ENCODE measurements at places on chromosomes 3 and 15.

GRCh38 chr3:123194552-123194951 lies 7.2 kb upstream of the SEC22A start:
- DNase-seq = no peak

DNA sequence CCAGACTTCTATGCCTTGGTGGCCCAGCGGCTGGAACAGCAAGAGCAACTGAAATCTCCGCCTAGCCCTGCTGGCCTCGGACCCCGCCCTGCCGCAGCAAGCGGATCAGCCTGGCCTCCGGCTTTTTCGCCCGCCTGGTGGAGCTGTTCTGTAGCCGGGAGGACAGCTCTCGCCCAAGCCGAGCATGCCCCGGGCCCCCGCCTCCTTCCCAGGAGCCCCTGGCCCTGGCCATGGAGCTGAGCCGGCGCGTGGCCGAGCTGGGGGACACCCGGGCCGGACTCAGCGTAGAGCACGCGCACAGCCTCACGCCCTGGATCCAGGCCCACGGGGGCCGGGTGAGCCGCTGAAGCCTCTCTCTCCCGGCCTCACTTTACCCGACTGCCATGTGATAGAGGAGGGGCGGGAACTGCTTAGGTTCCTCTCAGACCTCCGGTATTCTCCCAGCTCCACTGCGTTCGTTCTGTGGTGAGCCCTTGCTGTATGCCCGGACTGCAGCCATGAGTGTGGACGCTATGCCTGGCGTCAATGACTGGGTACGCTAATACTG lies 24.1 kb upstream of the MRPL3 start:
- peak; percentile 26 for DNase-seq

GRCh38 chr3:187927565-187927964 lies 182.3 kb upstream of the BCL6 start:
- no peak for DNase-seq

DNA sequence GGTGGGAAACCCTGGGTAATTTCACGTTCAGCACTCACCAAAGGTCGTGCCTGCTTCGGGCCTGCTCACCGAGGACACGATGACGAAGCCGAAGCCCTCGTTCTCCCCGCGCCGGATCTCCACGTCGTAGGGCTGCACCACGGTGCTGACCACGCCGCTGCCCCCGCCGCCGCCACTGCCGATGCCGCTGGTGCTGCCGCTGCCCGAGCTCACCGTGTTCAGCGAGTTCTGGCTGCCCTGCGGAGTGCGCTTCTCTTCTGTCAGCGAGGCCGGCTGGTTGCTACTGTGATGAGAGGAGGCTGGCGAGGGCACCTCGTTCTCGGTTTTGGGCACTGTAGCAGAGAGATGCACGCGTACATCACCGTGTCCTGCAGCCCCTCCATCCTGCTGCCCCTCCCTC lies 659.5 kb downstream of the MAGI1 start:
- DNase-seq = no peak

DNA sequence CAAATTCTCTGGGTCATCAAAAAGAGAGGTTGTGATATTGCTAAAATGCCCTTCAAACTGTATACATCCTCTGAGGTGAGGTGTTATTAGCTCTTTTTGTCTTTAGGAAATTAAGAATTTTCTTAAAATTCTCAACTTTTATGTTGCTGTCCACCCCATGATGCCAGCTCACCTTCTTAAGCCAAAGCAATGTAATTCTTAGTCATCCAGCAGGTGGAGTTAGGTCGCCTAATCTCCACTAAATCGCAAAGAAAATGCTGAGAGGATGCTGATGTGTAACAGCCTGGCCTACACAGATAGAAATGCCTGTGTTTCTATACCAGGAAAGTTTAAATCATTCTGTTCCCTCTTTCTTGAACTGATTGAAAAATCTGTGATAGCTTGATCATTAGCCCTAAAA lies 770.2 kb upstream of the ALCAM start:
- DNase-seq = no peak

DNA sequence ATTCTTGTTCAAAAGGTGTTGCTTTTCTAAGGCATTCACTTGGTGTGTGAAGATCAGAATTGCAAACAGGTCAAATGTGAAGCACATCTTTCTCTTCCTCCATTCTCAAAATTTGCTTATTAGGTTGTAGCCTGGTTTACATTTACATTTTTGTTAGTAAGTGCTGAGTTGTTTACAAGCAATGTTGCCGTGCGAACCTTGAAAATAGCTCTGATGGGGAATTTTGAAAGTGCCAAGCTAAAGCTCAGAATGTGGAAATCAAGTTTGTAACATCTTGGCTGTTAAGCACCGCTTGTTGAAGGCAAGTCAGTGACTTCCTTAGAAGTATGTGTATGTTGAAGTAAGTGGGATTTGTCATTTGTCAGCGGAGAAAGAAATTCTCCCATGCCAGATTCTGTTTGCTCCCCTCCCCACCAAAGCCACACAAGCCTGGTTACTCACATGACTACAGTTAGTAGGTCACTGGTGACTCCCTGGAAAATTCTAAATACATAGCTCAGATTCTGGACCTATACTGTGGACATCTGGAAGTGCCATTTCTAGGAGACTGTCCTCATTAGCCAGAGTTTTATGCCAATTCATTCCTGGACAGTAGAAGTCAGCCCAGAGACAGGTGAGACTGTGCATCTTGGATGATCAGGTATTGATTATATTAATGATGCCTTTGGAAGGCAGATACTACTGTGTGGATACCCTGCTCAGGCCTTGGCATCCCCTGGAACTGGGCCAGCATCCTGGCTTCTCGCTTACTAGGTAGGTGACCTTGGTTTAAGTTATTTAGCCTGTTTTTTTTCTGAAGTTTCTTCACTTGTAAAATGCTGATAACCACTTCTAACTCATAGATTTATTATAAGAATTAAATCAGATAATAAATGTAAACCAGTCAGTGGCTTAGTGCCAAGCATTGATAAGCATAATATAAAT lies 390.6 kb upstream of the SEMA6D start:
- DNase-seq = no peak

DNA sequence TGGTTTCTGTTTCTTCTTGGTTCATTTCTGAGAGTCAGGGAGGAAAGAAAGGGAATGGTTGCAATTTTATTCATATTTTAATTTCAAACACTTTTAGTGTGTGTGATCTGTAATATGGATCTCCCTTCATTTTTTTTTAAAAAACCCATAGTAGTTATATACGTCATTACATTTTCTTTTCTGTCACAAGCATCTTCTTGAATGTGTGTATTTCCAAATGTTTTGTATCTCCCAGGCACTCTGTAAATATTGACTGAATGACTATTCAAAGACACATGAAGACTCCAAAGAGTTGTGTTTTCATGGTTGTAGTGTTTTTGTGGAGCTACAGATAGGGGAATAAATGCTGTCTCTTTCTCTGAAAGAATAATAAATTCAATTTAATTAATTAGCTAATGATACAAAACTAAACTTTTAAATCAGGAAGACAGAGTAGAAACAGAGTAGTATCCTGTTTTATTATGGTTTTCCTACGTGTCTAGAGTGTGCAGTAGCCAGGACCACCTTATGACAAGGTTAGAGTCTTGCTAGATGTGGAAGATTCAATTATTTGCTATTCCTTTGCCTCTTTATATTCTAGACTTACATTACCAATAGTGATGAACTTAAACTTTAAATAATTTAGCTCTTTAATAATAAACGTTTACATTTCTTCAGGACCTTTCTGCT lies 35.5 kb downstream of the NECTIN3 start:
- no peak for DNase-seq

GRCh38 chr3:76429581-76430177 lies 610.2 kb upstream of the ROBO2 start:
- no peak for DNase-seq

- no peak for DNase-seq
Observed at GRCh38 chr15:72604794-72605193, 49.7 kb upstream of the GOLGA6B start.

- peak; percentile 65 for DNase-seq
Observed at GRCh38 chr15:42056934-42057798, 36.3 kb upstream of the PLA2G4E start.

GRCh38 chr15:34709866-34710265 lies 44.9 kb downstream of the GJD2 start:
- no peak for DNase-seq

DNA sequence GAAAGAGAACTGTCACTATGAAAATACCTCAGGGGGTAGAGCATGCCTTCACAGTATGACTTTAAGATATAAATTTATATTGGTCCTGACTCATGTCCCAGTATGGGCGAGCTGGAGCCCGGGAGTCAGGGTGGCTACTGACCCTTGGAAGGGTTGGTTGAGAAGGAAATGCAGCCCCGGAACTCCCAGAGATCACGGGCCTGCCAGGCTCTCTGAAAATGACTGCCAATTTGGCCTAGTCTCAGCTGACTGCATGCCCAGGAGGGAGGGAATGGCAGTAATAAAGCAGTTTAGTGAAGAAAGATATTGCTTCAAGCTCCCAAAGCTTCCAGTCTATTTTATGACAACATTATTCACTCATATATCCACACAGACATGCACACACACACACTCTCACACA lies 299.0 kb downstream of the NR2F2 start:
- DNase-seq = no peak

DNA sequence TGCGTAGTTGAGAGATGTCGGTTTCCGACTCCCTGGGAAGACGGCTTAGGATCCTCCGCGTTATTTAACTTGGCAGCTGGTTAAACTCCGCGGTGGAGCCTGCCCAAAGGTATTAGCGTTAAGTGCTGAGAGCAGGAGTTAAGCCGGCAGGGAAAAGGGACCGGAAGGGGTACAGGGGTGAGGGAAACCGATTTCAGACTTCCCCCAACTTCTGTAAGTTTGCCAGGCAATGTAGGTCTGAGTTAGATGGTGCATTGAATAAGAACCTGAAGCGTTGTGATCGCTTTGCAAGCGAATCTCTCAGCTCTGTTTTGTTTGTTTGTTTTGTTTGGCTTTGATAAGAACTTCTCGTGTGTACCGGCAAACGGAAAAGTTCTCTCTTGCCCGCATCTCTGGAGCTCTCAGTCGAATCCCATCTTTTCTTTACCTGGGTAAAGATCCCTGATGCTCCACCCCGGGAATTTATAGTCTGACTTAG lies 6.0 kb upstream of the FEZF2 start:
- DNase-seq = no peak

DNA sequence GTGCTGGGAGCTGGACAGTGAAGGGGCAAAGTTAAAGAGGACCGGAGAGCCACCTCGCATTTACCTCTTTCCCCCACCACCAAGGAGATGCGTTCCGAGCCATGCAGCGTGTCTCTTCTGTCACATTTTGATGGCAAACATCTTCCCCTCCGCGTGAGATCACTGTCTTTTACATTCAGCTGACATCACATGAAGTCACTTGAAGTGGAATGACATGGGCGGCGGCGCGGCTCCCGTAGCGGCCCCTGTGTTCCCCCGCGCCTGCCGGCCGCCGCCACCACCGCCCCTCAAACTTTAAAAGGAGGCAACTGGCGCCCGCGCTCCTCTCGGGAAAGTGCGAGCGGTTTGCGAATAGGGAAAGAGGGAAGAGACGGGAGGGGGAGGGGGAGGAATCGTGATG lies at the start of gene FEZF2:
Gene FEZF2, minus strand, starts transcription at position 336 of the 400 bp plus-strand sequence. CDS start 682 bp downstream, outside the sequence.
- DNase-seq = no peak

- DNase-seq = no peak
Observed at GRCh38 chr3:114223143-114223542, 14.2 kb downstream of the ZNF80 start.

- no peak for DNase-seq
Observed at GRCh38 chr3:167102071-167102470, 278.0 kb downstream of the ZBBX start.

- DNase-seq = no peak
Observed at GRCh38 chr3:191499307-191500080, 38.5 kb downstream of the PYDC2 start.

- no peak for DNase-seq
Observed at GRCh38 chr3:113614402-113614801, 82.0 kb downstream of the USF3 start.

- DNase-seq = no peak
Observed at GRCh38 chr15:63474810-63475316, 29.5 kb upstream of the USP3 start.

GRCh38 chr3:141808586-141808985 lies 45.4 kb downstream of the GRK7 start:
- DNase-seq = no peak

- DNase-seq = no peak
Observed at GRCh38 chr15:37046876-37047614, 53.3 kb downstream of the MEIS2 start.

DNA sequence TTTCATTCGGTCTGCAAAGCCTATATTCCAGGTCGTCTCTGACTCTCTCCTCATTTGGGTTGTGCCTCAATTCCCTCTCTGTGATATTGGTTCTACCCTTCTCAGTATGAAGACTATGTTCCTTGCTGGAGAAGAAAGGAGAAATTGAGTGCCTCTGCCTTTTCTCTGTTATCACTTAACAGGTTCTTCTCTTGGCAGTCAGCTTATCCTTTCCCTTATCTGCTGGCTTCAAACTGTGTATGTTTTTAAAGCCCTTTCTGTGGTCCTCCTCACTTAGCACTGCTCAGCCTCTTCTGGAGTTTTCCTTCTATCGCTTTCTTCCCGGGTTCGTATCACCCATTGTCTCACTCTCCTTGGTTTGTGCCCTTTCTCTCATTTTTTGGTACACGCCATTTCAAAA lies 65.3 kb upstream of the FSTL1 start:
- DNase-seq = no peak

- peak; percentile 27 for DNase-seq
Observed at GRCh38 chr15:88834211-88834812, 31.1 kb downstream of the ACAN start.

DNA sequence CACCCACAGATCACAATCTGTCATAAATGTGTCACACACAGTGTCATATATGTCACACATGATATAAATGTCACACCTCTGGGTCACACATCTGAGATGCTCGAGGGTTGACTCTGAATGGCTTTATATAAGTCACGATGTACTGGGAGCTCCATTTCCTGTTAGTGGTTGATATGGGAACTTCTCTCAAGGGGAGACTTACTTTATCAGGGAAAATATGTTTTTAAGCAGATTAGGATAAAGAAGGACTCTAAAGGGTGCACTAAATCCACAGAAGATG lies 83.9 kb upstream of the MEF2A start:
- DNase-seq = no peak

DNA sequence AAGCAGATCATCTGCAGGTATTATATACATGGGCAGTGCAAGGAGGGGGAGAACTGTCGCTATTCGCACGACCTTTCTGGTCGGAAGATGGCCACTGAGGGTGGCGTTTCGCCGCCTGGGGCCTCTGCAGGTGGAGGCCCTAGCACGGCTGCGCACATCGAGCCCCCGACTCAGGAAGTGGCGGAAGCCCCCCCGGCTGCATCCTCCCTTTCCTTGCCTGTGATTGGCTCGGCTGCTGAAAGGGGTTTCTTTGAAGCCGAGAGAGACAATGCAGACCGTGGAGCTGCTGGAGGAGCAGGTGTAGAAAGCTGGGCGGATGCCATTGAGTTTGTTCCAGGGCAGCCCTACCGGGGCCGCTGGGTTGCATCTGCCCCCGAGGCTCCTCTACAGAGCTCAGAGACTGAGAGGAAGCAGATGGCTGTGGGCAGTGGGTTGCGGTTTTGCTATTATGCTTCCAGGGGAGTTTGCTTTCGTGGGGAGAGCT lies 639 bp downstream of the MKRN3 start:
- DNase-seq = no peak

- no peak for DNase-seq
Observed at GRCh38 chr3:101989578-101990200, 140.4 kb downstream of the NFKBIZ start.
